Activated naive CD4-positive, alpha-beta T cell treated with anti-CD3 and anti-CD28 coated beads for 36 hours (primary cell): ENCODE measurements at places on chromosomes 11 and 22. TPM values are rescaled to one million over a fixed set of nuclear protein-coding genes. Genes with fewer than 3 reads are reported as not detected.

RIC3 gene
- total RNA-seq = 6.8 TPM

GPR83 gene
- not detected for total RNA-seq

MPEG1 gene
- not detected for total RNA-seq

TRIM29 gene
- not detected for total RNA-seq

NCAM1 gene
- not detected for total RNA-seq

CNGA4 gene
- 0.12 TPM for total RNA-seq

NRGN gene
- 10.8 TPM for total RNA-seq

FRMD8 gene
- total RNA-seq = 40.0 TPM

MAP6 gene
- total RNA-seq = not detected

FAM111B gene
- total RNA-seq = 22.6 TPM

DAGLA gene
- total RNA-seq = 0.02 TPM

ENTHD1 gene
- total RNA-seq = 0.64 TPM

TMPRSS13 gene
- total RNA-seq = 0.15 TPM

LBHD1 gene
- total RNA-seq = 4.4 TPM

POU2F3 gene
- not detected for total RNA-seq

MISFA gene
- total RNA-seq = 0.67 TPM

GRCh38 chr22:42553475-42554361, at the start of gene SERHL2:
Gene SERHL2 (plus strand): TSS chr22:42553956. CDS start chr22:42554021, 65 bp downstream.
- H3K27me3 ChIP-seq = no peaks in the 10 kb centered on the region
- H3K27ac ChIP-seq = no peak within 1 kb of the TSS
- H3K4me1 ChIP-seq = peaks cover 6% of the 10 kb centered on the region
- H3K4me3 ChIP-seq = peak within 1 kb of the TSS; percentile 71

DNA sequence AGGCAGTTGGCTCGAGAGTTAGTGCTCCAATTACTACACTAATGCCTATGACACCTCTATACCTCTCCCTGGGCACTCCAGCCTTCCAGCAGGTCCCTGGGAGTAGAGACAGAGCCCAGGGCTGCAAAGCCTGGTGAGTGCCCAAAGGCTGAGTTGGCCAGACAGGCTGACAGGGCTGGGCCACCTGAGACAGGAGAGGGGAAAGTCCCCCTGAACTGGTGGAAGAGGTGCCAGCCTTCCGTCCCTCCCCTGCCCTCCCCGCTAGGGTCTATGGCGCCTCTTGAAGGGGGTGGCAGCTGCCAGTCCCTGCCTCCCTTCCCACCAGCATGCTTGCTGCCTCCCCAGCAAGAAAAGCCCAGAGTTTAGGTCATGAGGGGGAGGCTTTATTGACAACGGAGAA, 3.0 kb downstream of the KCNJ11 start:
- peaks cover 5% of the 10 kb centered on the region for H3K4me1 ChIP-seq
- no peaks in the 10 kb centered on the region for H3K36me3 ChIP-seq
- H3K27me3 ChIP-seq = no peaks in the 10 kb centered on the region
- H3K27ac ChIP-seq = no peak overlapping the region

DNA sequence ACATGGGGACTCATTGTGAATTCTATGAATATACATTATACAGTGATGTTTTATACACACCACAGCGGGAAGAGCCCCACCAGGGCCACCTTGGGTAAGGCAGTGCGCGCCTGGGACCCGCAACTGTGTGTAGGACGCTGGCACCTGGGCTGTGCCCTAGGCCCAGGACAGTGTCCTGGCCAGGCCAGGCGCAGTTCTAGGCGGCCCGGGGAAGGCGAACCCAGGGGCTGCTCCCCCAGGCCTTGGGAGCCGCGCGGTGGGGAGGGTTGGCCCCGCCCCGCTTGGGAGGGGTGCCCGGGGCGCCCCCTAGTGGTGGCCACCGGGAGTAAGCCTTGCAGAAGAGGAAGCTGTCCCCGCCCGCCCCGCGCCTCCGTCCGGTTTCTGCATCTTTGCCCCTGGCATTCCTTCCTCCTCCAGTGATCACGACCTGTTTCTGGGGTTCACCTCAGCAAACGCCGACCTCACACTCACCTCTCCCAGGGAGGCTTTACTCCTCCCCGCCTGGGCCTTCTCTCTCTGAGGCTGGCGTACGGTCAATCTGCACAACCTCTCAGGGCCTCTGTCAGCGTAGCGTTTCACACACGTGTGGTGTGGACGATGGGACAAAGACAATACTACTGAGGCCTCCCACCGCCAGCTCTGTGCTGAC, 9.5 kb upstream of the EHD1 start:
- H3K27ac ChIP-seq = peak overlapping the region; percentile 73
- H3K27me3 ChIP-seq = no peaks in the 10 kb centered on the region
- peak overlapping the region; percentile 68 for H3K4me3 ChIP-seq
- peak; percentile 85 for DNase-seq

- peaks cover 15% of the 10 kb centered on the region for H3K4me1 ChIP-seq
- no peak overlapping the region for H3K27ac ChIP-seq
- H3K27me3 ChIP-seq = peaks cover 28% of the 10 kb centered on the region
- H3K4me3 ChIP-seq = no peak overlapping the region
- no peaks in the 10 kb centered on the region for H3K36me3 ChIP-seq
Observed at GRCh38 chr11:119754199-119754598, 25.2 kb upstream of the NECTIN1 start.

DNA sequence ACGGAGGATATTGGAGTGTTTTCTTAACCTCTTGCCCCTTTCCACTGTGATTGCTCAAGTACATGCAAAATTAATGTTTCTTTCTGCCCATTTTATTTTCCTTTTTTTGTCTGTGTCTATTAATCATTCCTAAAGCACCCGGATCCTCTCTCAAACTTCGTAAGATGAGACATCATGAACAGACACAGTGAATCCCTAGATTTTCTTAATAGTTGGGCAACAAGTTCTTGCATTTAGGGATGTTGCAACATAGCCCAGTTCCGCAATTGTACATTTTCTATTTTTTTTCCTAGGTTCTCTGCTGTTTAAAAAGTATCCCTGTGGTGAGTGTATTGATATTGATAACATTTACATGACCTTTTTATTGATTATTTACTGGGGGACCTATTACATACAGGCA, 2.9 kb downstream of the FAM111A start:
- H3K27ac ChIP-seq = peak overlapping the region; percentile 91
- no peak for DNase-seq
- H3K4me3 ChIP-seq = peak overlapping the region; percentile 95
- peaks cover 45% of the 10 kb centered on the region for H3K4me1 ChIP-seq

GRCh38 chr11:4881188-4881587, 512 bp upstream of the OR51T1 start:
- H3K4me3 ChIP-seq = no peak overlapping the region
- no peak for DNase-seq
- no peaks in the 10 kb centered on the region for H3K36me3 ChIP-seq
- no peak overlapping the region for H3K27ac ChIP-seq
- no peaks in the 10 kb centered on the region for H3K27me3 ChIP-seq
- no peaks in the 10 kb centered on the region for H3K4me1 ChIP-seq

DNA sequence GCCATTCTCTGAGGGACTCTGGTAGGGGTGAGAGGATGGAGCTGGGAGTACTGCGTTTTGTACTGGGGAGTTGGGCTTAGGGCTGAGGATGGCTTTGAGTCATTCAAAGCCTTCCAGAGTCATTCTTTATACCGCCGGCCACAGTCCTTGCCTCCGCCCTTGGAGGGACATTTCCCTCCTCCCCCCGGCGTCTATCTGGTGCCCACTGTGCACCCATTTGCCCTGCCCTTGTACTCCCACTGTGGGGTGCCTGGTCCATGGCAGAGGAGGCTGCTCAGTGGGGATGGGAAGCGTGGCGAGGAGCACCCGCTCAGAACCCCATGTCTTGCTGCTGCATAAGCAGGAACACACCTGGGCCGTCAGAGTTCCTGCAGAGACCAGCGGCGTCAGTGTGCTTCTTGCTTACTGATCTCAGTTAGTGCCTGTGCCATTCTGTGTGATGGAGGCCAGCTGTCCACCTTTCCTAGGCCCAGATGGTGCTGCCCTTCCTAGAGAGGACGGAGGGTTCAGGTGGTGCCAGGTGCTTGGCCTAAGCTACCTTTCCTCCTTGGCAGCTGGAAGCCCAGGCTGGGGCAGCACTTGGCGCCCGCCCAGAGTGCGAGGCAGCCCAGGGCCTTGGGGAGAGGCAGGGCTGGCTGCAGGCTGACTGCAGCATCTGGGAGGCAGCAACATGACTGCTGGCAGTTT, 23.3 kb upstream of the TMEM191C start:
- no peaks in the 10 kb centered on the region for H3K27me3 ChIP-seq
- H3K4me3 ChIP-seq = no peak overlapping the region
- peaks cover 2% of the 10 kb centered on the region for H3K36me3 ChIP-seq
- no peaks in the 10 kb centered on the region for H3K4me1 ChIP-seq
- no peak overlapping the region for H3K27ac ChIP-seq
- no peak for DNase-seq

- no peaks in the 10 kb centered on the region for H3K36me3 ChIP-seq
- no peak overlapping the region for H3K4me3 ChIP-seq
- H3K4me1 ChIP-seq = no peaks in the 10 kb centered on the region
- no peaks in the 10 kb centered on the region for H3K27me3 ChIP-seq
- no peak for DNase-seq
Observed at GRCh38 chr11:24324211-24324610, 172.6 kb upstream of the LUZP2 start.

- H3K36me3 ChIP-seq = peaks cover 6% of the 10 kb centered on the region
- H3K27ac ChIP-seq = no peak overlapping the region
- H3K4me3 ChIP-seq = no peak overlapping the region
- peak; percentile 9 for DNase-seq
- H3K4me1 ChIP-seq = no peaks in the 10 kb centered on the region
Observed at GRCh38 chr11:68412593-68413475, 47.7 kb upstream of the PPP6R3 start.

DNA sequence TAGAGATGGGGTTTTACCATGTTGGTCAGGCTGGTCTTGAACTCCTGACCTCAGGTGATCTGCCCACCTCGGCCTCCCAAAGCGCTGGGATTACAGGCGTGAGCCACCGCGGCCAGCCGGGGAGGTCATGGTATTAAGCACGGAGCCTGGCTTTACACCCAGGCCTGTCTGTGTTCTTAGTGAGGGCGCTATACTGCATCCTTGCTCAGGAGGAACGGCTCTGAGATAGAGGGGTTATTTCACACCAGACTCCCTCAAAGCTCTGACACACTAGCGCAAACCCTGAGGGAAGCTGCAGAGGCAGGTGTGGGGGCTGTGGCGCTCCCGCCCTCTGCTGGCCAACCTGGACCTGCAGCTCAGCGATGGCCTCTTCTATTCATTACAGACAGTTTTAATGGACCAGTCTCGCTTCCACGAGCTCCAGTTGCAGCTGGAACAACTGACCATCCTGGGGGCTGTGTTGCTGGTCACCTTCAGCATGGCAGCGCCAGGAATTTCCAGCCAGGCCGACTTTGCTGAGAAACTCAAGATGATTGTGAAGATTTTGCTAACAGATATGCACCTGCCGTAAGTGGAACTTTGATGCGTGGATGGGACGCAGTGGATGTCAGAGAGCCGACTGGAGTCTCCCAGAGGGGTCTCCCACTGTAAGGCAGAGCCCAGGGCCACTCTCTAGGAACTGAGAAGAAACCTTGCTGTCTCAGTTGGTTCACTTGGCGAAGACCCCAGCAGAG, 26.2 kb downstream of the TCP11L1 start:
- peaks cover 41% of the 10 kb centered on the region for H3K4me1 ChIP-seq
- H3K27me3 ChIP-seq = peaks cover 1% of the 10 kb centered on the region
- DNase-seq = peak; percentile 86
- H3K27ac ChIP-seq = no peak overlapping the region

- H3K4me1 ChIP-seq = no peaks in the 10 kb centered on the region
- H3K4me3 ChIP-seq = no peak overlapping the region
- H3K27me3 ChIP-seq = no peaks in the 10 kb centered on the region
Observed at GRCh38 chr11:85132851-85133585, 494.1 kb downstream of the DLG2 start.

- DNase-seq = no peak
- H3K36me3 ChIP-seq = no peaks in the 10 kb centered on the region
- peaks cover 16% of the 10 kb centered on the region for H3K27me3 ChIP-seq
Observed at GRCh38 chr11:76723548-76723947, 53.0 kb upstream of the LRRC32 start.

GRCh38 chr22:49632199-49633009, 195.3 kb downstream of the BRD1 start:
- no peaks in the 10 kb centered on the region for H3K27me3 ChIP-seq
- H3K27ac ChIP-seq = no peak overlapping the region
- no peaks in the 10 kb centered on the region for H3K36me3 ChIP-seq
- peak; percentile 14 for DNase-seq
- no peak overlapping the region for H3K4me3 ChIP-seq
- H3K4me1 ChIP-seq = peaks cover 3% of the 10 kb centered on the region

GRCh38 chr11:25536289-25536688, 795.6 kb upstream of the ANO3 start:
- H3K27ac ChIP-seq = no peak overlapping the region
- no peaks in the 10 kb centered on the region for H3K36me3 ChIP-seq
- no peaks in the 10 kb centered on the region for H3K4me1 ChIP-seq
- DNase-seq = no peak
- no peaks in the 10 kb centered on the region for H3K27me3 ChIP-seq

DNA sequence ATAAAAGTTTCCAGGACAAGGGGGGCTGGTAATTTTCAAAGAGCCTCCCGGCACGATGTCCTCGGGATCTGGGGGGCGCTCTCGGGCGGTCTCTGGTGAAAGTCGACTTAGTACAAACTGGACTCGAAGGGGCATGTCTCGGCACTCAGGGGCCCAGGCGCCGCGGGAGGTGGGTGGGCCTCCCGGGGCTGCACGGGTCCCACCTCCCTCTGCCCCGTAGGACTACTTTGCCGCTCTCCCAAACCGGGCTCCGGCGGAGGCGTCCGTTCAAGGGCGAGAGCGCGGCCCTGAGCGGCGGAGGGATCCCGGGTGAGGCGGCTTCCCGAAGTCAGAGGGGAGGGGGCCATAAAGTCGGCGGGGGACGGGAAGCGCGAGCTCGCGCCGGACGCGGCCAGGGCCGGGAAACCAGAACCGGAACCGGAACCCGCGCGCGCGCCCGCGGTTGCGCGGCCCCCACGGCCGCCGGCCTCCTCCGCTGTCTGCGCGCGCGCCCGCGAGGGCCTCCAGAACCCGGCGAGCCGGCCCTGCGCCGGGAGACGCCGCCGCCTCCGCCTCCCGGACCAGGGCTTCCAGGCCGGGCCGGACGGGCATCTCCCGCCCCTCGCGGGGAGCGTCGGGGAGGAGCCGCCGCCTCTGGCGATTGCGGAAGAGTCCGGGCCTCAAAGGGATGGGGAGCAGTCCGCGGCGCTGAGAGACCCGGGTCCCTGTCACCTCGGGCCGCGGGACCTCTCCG, at the start of gene ARHGEF12:
Gene ARHGEF12, plus strand, starts transcription at position 506 of the 733 bp plus-strand sequence. CDS start 831 bp downstream, outside the sequence.
- peak within 1 kb of the TSS; percentile 87 for H3K4me3 ChIP-seq
- DNase-seq = peak; percentile 87
- peak within 1 kb of the TSS; percentile 57 for H3K27ac ChIP-seq
- H3K4me1 ChIP-seq = peaks cover 34% of the 10 kb centered on the region

- no peak overlapping the region for H3K4me3 ChIP-seq
- peaks cover 14% of the 10 kb centered on the region for H3K4me1 ChIP-seq
- H3K36me3 ChIP-seq = no peaks in the 10 kb centered on the region
- H3K27me3 ChIP-seq = no peaks in the 10 kb centered on the region
- peak; percentile 2 for DNase-seq
- no peak overlapping the region for H3K27ac ChIP-seq
Observed at GRCh38 chr11:1771700-1772099, 8.0 kb upstream of the CTSD start.

DNA sequence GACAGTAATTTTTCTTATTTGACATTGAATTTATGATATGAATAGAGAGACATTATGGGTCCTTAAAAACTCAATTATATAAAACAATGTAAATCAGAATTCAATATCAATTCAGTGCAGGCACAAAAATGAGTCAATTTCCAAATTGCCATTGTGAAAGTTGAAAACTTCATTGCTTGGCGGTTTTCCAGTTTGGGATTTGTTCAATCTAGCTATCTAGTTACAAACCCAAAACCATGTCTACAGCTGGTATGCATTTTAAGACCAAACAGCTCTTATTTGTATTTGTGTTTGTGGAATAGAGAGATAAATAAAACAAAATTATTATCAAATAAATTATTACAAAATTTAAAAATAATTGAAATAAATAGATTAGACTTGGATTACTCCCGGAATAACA, 1206.6 kb upstream of the RAG2 start:
- no peak overlapping the region for H3K4me3 ChIP-seq
- no peak overlapping the region for H3K27ac ChIP-seq
- no peaks in the 10 kb centered on the region for H3K36me3 ChIP-seq
- no peaks in the 10 kb centered on the region for H3K27me3 ChIP-seq
- no peak for DNase-seq
